Skeletal muscle cell (primary cell): ENCODE measurements at places on chromosomes 2 and 18.
A peak's percentile ranks its signal among the peaks of the same experiment; 100 is the strongest.

GRCh38 chr2:197308585-197308984 lies 2.0 kb downstream of the ANKRD44 start:
- DNase-seq, result no peak

GRCh38 chr2:230227216-230227615 lies 1.7 kb downstream of the SP140 start:
- DNase-seq, result no peak

DNA sequence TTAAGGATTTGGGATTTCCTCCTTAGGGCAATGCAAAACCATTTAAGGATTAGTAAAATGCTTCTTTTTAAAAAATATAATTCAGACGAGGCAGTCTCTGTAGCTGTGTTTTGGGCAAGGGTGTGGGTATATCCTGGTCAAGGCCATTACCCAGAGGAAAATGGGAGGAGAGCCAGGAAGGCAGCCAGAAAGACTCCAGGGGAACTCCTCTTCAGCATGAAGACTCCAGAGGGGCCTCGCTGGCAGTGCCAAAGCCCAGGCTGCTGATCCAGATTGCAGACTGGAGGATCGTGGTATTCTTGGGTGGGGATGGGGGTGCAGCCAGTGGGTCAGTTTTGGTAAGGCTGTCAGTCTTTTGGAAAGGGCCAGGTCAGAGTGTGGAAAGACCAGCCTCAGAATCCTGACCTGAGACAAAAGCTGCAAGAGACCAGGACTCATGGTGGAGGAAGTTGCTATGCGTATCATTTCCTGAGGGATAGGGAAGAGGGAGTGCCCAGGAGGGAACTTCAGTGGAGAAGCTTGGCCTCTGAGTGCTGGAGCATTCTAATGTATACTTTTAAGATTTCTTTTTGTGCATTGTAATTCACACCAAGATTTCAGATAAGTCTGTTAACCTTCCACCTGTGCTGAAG lies 20.9 kb upstream of the RAB11FIP5 start:
- no peak for DNase-seq

- DNase-seq, result no peak
These were observed 31.8 kb upstream of the SLC8A1 start for GRCh38 chr2:40483549-40484243.

GRCh38 chr18:44859751-44860439 lies 179.2 kb downstream of the SETBP1 start:
- DNase-seq, result peak; percentile 28

GRCh38 chr2:240831594-240832204 lies 11.7 kb upstream of the KIF1A start:
- no peak for DNase-seq

DNA sequence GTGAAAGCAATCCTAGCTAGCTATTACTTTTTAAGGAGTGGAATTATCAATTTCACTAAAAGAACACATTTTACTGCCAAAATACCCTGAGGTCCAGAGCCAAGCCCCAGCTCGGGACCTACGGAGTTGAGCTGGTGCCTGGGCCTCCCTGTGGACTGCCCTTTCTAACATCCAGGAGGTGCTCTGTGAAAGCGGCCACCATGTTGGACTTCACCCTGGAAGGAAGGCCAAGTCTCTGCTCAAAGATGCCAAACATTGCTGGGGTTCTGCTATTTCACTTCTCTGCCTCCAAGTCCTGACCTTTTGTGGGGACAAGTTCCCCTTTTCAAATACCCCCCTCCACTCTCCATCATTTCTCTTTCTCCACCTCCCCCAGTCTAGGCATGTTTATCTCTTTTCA lies 498.7 kb upstream of the RAB6C start:
- DNase-seq, result no peak

DNA sequence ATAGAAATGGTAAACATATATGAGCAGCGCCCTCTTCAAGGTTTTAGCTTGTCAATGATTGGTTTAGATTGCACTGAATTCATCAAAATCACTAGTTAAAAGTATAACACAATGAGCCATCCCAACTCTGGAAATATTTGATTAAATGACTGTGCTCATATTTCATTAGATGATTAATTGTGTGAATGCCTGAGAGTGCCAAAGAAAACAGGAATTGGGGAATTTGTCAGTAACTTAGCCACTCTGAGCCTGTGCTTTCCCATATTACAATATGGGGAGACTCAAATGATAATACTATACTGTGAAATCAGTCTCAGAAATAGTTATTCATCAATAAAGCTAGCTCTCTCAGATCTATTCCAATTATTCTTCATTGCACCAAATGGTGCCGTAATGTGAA lies 2087.6 kb upstream of the CELF4 start:
- no peak for DNase-seq

GRCh38 chr2:95328358-95329125 lies 31.4 kb downstream of the KCNIP3 start:
- no peak for DNase-seq

GRCh38 chr2:129923265-129924091 lies 56.0 kb upstream of the RAB6C start:
- peak; percentile 2 for DNase-seq

DNA sequence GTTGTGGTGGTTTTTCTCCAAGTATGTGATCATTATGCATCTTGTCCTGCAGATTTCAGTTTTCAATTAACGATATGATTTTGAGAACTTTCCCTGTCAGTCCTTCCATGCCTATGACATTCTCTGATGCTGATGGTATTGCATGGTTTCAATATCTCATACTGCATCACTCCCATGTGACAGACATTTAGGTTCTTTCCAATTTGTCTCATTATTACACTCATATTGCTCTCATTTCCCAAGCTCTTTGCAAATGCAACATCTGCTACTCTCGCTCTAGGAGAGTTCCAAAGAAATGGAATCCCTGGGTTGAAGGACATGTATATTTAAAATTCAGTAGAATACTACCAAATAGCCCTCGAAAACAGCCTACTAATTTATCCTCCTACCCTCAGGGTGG lies 125.5 kb downstream of the MARCHF4 start:
- DNase-seq, result no peak

- DNase-seq, result no peak
These were observed 214.6 kb downstream of the TRIB2 start for GRCh38 chr2:12931186-12931844.

DNA sequence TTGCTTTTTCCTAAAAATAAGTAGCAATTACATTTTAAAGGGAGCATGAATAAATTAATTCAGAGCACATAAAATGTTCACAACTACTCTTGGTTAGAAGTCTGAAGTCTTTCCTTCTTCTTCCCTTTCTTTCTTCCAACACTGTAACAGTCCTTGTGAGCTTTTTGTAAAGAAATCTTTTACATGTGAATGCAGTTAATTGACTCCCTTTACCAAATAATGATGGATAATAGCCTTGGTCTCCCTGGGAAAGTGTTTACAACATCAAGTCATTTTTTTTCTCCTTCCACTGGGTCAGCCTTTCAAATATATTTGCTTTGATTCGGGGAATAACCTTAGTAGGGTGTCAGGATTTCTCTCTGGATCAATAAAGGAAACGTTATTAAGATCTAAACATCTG lies 39.1 kb downstream of the CALCRL start:
- DNase-seq, result no peak

DNA sequence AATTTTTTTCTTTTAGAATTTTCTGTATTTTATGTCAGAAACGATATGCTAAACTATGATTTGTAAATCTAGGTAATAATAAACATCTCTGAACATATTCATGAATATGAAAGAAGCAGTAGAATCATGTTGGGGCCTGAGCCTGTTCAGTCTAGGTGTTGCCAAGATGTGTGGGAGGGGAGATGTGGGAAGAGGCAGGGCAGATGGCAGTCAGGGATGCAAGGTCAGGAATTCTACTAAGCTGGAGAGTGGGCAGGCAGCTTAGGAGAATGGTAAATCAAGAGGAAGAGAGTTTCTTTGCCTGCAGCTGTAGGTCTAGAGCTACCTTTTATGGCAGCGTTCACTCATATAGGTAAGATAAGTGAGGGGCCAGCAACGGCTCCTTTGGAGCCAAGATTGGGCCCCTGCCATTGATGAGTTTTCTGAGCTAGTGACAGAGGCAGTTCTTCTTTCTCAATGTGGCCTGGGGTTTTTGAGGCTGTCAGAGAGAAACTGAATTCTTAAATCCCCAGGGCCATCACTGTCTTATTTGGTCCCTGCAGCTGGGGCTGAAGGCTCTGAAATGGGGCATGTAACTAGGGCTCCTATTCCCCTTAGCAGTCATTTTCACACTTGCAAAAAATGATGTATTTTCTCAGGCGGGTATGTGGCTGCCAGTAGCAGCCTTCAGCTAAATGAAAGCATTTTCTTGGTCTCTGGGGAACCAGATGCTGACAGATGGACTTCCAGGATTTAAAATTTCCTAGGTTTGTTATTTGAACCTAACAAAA lies 232.8 kb downstream of the PIK3C3 start:
- no peak for DNase-seq

- no peak for DNase-seq
These were observed 15.1 kb downstream of the PLCD4 start for GRCh38 chr2:218622606-218623365.

DNA sequence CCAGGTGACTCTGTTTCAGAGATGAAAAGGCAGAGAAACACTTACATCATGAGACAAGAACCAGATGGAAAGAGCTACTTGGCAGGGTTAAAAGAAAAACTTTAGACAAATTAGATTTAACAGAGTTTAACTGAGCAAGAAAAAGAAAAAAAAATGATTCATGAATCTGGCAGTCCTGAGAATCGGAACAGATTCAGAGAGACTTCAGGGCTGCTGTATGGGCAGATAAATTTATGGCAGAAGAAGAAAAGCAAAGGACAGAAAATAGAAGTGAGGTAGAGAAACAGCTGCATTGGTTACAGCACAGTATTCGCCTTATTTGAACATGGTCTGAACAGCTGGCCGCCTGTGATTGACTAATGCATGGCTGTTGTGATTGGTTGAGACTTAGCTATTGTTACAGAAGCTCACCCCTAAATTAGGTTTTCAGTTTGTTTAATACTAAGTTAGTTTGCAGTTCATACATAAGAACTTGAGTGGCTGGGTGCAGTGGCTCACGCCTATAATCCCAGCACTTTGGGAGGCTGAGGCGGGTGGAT lies 43.0 kb upstream of the RHOB start:
- no peak for DNase-seq

GRCh38 chr2:39385172-39385571 lies 51.9 kb downstream of the MAP4K3 start:
- DNase-seq, result no peak

GRCh38 chr2:161374446-161374845 lies 41.7 kb upstream of the TBR1 start:
- no peak for DNase-seq

DNA sequence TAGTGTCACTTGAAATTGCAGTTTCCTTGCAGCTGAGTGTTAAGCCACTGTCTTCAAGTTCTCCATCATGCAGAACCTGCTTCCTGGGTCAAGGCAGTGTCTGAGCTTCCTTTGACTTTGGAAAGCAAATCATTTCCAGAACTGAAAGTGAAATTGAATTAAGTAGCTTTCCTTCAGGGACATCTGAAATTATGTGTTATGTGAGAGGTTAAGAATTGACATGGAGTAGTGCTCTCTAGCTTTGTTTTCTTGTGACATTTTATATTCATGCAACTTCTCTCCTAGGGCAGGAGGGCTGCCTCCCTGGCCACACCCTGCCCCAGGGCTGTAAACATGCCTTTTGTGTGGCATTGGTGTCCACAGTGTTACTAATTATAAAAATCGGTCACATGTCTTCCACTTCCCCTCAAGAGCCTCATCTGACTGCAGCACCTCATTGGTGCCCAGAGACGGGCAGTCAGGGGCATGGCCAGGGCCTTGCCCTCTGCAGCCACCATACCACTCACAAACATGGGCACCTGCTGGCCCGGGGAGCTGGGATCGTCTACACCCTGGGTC lies 14.4 kb downstream of the RAB12 start:
- no peak for DNase-seq

DNA sequence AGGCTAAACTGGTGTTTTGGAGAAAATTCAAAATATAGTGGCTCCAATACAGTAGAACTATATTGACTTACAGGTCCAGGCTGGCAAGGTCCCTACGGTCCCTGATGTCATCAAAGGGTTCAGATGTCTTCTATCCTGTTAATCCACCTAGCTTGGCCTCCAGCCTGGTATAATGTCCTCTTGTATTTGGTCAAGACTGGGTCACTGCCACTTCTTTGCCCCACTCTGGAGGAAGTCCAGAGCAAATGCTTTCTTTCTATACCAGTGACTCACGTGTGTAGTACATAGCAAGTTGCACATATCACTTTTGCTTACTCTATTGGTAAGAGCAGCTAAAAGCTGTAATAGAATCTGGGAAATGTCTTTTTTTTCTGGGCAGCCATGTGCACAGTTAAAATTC lies 80.8 kb downstream of the LCLAT1 start:
- no peak for DNase-seq

DNA sequence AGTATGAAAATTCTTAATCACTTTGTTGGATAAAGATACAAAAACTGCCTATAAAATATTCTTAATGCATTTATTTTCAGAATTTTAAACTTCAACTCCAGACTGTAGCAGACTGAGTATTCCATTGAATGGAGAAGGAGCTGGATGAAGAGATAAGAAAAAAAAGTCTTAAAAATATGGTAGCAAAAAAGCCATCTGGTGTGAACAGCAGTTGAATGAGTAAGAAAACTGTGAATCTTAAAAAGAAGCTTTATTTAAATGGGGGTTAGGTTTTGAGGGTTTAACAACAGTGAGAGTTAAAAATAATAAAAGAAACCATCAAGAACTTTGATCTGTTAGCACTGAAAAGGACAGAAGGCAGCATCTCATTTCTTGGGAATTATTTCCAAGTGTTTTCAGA lies 91.5 kb downstream of the KCNH7 start:
- DNase-seq, result no peak

GRCh38 chr18:36160959-36161371 lies 26.3 kb upstream of the MOCOS start:
- DNase-seq, result no peak

DNA sequence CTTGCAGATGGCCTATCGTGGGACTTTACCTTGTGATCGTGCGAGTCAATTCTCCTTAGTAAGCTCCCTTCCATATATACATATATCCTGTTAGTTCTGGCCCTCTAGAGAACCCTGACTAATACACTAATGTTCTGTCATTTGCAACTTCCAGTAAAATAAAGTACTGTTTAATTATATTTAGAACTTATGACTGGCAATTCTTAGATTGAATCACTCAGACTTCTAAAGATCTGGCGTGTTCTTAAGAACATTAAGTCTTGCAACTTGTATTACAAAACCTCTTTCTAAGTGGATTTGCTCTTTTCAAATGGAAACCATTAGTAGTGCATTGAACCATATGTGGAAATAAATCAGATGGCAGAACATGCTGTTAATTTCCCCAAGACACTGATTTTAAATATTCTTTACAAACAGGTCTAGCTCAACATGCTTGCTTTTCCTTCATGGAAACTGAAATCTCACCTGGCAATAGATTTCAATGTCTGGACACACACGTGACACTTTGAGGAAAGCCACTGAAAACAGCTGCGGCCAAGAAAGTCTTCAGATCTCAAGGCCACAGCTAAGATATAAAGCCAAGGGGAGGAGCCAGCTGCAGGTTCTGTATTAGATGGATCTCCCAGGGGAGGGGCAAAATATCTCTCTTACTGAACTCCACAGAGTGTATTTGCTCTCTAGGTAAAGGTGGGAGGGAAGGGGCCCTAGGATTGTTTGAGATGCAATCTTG lies 50.6 kb downstream of the PMAIP1 start:
- no peak for DNase-seq

GRCh38 chr2:128322715-128323554 lies 4.3 kb upstream of the HS6ST1 start:
- DNase-seq, result no peak

- no peak for DNase-seq
These were observed 635.5 kb downstream of the ARHGAP15 start for GRCh38 chr2:143764706-143765105.

GRCh38 chr2:96810783-96811192 lies 5.3 kb upstream of the CNNM3 start:
- DNase-seq, result no peak

GRCh38 chr2:8076448-8077342 lies 605.2 kb upstream of the ID2 start:
- DNase-seq, result no peak
